ENCODE measurements at places on chromosomes 6 and 20.

- no peak for DNase-seq
Observed at GRCh38 chr20:64080013-64080812, at the start of gene OPRL1. TSS of gene OPRL1 (plus strand) at chr20:64080082. CDS start at chr20:64092721, 12,639 bp downstream.

GRCh38 chr6:14306151-14306906 lies 188.8 kb downstream of the CD83 start:
- no peak for DNase-seq

DNA sequence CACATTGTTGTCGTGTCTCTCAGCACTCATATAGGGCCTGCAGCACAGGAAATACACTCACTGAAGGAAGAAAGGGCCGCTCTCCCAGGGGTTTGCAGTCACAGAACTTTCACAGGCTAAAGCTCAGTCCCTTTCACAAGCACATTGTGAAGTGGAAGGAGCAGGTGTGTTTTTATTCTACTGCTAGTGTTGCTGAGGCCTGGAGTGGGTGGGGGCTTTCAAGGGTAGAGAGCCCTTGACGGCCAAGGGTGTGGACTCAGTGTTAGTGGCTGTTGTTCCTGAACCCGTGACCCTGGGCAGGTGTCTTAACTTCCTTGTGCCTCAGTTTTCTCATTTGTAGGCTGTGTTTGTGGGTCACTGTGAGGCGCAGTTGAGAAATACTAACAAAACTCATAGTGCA lies 66.2 kb upstream of the SLC22A1 start:
- DNase-seq: no peak

- no peak for DNase-seq
Observed at GRCh38 chr6:110643175-110643574, 166.8 kb upstream of the SLC22A16 start.

DNA sequence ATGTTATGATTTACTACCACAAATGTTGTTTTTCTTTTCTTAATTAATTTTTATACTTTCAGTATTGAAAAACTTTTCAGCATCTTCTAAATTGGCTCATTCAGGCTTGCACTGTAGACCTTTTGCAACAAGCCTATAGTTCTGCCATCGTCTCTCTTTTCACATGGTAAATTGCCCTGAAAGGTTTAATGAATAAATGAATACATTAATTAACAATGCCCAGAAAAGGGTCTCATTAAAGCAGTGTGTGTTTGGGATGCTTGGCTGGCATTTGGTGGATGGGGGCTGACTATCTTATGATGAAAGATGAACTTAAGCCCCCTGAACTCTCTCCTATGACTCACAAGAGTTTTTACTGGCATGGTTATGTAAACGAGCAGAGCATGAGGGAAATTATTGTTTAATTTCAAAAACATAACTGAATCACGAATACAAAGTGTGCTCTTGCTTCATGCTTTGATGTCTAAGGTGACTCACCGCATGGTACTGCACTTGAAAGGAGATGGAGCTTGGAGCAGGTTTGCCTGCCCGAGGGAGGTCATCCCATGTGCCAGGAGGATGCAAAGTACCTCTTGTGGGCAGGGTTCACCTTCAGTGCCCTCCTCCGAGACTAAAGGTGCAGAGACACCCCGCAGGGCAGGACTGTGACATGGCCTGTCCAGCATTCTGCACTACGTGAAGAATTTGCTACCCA lies 13.8 kb upstream of the PCK1 start:
- no peak for DNase-seq

GRCh38 chr6:53066077-53066417 lies 843 bp downstream of the FBXO9 start:
- DNase-seq: peak; percentile 68

- DNase-seq: no peak
Observed at GRCh38 chr20:48711696-48712464, 115.9 kb downstream of the PREX1 start.

DNA sequence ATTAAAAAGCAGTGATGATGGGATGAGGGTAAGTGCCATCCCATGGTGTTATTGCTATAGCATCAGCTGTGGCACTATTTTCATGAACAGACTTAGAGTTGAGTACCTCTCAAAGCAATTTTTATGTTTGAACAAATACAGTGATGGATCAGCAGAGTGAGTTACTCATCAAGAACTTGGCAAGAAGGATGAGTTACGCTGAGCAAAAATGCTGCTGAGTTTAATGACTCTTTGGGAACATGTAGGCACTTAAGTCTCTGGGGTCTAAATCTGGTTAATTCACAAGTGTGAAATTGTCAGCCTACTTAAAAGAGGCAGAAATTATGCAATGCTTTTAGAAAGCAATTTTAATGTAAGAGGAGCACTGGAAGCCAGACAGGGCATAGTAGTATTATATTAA lies 78.5 kb upstream of the AHI1 start:
- no peak for DNase-seq

DNA sequence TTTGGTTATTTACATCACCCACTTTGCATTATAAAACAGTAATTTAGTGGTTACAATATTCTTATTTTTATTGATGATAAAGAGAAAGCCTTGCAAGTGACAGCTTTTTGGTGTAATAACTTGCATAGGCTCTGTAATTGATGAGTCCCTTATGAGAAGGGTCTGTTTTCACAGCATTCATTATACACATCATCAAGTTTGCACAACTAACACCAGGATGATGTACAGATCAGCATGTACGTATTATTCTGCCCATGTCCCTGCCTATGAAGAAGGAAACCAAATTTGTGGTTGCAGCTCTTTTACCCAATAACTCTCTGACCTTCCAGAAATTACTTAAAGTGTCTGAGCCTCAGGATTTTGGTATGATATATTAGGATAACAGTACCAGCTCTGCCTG lies 59.2 kb downstream of the CLVS2 start:
- DNase-seq: no peak

DNA sequence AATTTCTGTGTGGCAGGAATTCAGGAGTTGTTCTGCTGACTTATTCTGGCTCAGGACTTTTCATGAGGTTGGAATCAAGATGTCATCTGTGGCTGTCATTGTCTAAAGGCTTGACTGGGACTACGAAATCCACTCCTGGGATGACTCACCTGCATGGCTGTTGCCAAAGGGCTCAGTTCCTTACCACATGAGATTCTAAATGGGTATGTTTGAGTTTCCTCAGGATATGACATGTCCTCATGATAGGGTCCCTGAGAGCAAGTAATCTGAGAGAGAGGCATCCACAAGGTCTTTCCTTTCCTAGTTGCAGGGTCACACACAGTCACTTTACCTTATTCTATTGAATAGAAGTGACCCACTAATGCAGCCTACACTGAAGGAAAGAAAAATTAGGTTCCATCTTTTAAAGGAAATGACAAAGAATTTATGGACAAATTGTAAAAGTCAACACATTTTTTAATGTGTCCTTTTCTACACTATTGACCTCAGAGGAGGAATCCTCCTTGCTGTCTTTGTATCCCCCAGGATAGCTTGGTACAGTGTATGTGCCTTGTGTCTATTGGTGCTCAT lies 1025.0 kb upstream of the GJE1 start:
- no peak for DNase-seq

DNA sequence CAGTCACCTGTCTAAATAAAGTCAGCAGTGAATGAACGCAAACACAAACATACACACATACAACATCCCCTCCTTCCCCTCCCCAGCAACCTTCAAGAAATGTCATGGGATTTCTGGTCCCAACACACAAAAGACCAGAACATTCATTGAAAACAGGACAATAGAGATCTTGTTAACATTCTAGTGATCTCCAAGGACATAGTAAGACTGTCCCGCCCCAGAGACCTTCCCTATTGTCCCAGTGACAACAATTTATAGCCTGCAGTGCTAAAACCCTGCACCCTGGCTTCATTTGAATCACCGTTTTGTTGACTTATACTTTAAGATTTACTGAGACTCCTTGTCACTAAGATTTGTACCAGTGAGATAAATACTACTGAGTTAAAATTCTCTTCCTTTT lies 143.9 kb upstream of the NOX3 start:
- DNase-seq: no peak

DNA sequence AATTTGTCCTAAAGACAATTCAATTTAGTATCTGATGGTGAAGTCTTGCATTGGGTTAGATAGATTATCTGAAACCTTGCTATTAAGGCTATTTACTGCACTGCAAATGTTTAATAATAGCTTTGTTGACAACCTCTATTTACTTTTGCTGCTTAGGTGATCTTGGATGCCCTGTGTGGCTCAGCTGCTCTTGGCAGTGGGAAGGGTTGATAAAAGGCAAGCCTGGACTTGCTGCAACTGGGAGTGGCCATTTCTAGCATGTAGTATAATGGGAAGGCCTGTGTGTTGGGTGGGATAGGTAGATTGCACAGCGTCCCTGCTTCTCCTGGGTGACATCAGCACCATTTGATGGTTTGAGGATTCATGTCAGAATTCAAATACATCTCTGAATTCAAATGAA lies 49.1 kb downstream of the ARMC2 start:
- DNase-seq: no peak

- no peak for DNase-seq
Observed at GRCh38 chr20:2663364-2663886, 591 bp downstream of the IDH3B start.

- DNase-seq: no peak
Observed at GRCh38 chr6:15417811-15418210, 171.9 kb downstream of the JARID2 start.

- no peak for DNase-seq
Observed at GRCh38 chr6:38215651-38216311, 396.3 kb downstream of the ZFAND3 start.

DNA sequence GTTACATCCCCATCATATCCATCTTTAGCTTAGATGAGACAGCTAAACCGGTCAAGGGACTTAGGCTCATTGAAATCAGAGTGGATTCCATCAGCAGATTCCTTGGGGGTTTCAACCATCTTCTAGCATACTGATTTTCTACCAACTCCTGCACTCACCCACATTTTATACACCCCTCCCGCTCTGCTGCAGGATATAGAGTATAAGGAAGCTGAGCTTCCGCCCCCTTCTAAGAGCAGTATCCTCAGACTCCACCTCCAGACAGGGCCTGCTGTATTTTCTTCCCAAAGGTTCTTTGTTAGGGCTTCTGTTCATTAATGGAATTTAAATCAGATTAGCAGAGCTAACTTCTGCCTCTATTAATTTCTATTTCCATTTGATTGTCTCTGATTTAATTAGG lies 9.9 kb upstream of the NHLRC1 start:
- no peak for DNase-seq

DNA sequence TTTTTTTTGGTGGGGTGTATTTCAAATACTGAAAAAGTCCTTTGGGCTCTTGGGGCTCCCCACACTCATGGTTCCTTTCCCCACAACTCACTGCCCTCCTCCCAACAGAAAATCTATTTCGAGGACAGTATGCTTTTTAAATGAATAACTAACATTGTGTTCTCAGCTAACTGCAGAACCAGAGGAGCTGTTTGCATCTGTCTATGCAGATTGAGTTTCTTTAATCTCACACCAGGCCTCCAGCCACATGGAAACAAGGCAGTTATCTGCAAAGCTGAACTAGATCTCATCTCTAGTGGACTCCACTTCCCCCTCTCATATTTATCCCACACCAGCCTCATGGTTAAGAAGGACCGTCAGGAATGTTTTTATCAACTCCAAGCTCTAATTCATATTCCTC lies 955.1 kb downstream of the KIF16B start:
- DNase-seq: no peak

Data from sciatic nerve (tissue), 2 donors.